Inflammatory macrophage treated with lipopolysaccharide for 4 hours (primary cell): ENCODE measurements at places on chromosomes 3 and 15.
A peak's percentile ranks its signal among the peaks of the same experiment; 100 is the strongest.

GRCh38 chr3:55797775-55798174, 310.7 kb upstream of the WNT5A start:
- DNase-seq = no peak

- no peak for DNase-seq
These were observed 320.2 kb downstream of the UNC13C start for GRCh38 chr15:54298396-54298795.

DNA sequence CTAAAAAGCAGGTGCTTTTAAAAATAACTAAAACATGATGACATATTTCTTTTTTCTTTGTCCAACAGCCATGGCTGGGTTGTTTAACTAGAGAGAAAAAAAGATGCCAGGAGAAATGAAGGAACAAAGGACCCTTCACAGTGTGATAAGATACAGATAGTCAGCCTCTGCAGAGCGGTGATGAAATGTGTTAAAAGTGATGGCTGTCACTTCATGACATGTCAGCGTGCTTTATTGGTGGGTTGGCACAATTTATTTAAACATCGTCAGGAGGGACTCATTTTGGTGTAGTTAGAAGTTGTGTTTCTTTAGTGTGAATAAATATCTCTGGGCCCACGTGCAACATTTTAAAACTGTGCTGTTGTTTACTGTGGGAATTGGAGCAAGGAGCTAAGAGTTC, 887.4 kb upstream of the CFAP20DC start:
- no peak for DNase-seq

- peak; percentile 94 for DNase-seq
These were observed 27.2 kb upstream of the TNFSF10 start for GRCh38 chr3:172550347-172550943.

- DNase-seq = no peak
These were observed 77.6 kb upstream of the CCDC80 start for GRCh38 chr3:112718516-112718915.

DNA sequence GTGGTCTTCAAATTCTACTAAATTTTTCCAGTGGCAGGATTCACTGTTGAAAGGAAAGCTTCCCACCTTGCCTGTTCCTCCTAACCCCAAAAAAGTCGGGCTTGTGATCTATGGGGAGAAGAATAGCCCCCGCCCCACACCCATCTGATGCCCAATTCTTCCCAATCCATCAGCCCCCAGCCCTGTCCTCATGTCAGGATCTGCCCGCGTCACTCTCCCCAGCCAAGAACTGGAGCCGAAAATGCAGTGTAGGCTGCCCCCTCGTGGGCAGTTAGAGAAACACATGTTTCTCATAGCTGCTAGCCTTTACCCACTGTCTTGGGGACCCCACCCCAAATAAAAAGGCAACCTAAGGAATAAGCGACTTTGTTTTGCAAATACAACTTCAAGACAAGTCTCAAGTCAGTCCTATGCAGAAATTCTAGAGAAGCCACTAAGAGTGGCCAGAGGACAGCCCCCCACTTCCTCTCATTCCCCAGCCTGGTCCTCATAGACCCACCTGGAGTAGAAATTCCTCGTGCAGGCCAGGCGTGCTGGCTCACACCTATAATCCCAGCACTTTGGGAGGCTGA, 13.0 kb upstream of the CSK start:
- DNase-seq = peak; percentile 51

GRCh38 chr3:13300546-13301285, 119.4 kb downstream of the NUP210 start:
- DNase-seq = no peak

DNA sequence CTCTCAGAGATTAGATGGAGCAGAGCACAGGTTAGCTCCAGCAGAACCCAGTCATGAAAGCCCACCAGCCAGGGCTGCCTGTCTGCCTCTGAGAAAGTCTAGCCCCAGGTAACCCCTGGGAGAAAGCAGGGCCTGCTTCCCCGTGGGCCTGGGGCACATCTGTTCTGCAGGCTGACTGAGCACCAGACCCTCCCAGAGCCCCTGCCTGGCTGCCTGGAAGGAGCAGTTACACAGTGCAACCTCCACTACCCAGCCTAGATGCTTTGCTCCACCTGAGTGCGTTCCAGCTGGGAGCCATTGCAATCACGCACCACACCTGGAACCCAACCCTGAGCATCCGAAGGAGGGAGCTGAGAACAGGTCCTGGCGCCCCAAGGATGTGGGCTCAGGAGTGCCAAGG, 24.7 kb upstream of the OR5K4 start:
- DNase-seq = no peak

DNA sequence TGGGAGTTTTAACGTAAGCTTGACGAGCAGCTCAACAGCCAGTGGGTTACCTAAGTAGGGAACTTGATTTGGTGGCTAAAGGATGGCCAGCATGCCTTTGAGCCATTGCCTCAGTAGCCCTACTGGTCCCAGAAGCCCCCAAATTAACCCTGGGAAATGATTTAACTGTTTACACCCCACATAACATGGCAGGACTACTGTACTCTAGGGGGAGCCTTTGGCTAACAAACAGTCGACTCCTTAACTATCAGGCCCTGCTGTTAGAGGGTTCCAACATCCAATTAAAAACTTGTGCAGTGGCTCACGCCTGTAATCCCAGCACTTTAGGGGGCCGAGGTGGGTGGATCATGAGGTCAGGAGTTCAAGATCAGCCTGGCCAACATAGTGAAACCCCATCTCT, 9.4 kb upstream of the SMCO1 start:
- peak; percentile 22 for DNase-seq

DNA sequence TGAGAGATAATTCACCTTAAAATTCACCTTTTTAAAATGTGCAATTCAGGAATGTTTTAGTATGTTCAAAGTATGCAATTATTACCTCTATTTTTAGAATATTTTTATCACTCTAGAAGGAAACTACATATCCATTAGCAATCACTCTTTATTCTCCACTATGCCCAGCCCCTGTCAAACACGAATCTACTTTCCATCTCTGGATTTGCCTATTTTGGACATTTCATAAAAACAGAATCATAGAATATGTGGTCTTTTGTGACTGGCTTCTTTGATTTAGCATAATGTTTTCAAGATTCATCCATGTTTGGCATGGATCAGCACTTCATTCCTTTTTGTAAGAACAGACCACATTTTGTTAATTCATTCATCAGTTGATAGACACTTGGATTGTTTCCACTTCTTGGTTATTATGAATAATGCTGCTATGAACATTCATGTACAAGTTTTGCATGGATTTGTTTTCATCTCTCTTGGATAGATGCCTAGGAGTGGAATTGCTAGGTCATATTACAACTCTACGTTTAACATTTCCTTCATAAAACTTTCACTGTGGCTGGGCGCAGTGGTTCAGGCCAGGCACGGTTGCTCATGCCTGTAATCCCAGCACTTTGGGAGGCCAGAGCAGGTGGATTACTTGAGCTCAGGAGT, 12.7 kb downstream of the HMCES start:
- DNase-seq = no peak

GRCh38 chr3:146680617-146681016, 75.5 kb upstream of the PLSCR5 start:
- DNase-seq = no peak

GRCh38 chr15:47846128-47846868, 129.0 kb downstream of the SEMA6D start:
- DNase-seq = no peak

GRCh38 chr3:4995500-4996053, 16.3 kb downstream of the BHLHE40 start:
- peak; percentile 88 for DNase-seq

- no peak for DNase-seq
These were observed 10.2 kb upstream of the FSIP1 start for GRCh38 chr15:39792844-39793335.
